ENCODE measurements at places on chromosomes 1 and 21.

GRCh38 chr1:21966247-21967000 is 10.4 kb upstream of the CELA3B start:
- DNase-seq, result no peak

DNA sequence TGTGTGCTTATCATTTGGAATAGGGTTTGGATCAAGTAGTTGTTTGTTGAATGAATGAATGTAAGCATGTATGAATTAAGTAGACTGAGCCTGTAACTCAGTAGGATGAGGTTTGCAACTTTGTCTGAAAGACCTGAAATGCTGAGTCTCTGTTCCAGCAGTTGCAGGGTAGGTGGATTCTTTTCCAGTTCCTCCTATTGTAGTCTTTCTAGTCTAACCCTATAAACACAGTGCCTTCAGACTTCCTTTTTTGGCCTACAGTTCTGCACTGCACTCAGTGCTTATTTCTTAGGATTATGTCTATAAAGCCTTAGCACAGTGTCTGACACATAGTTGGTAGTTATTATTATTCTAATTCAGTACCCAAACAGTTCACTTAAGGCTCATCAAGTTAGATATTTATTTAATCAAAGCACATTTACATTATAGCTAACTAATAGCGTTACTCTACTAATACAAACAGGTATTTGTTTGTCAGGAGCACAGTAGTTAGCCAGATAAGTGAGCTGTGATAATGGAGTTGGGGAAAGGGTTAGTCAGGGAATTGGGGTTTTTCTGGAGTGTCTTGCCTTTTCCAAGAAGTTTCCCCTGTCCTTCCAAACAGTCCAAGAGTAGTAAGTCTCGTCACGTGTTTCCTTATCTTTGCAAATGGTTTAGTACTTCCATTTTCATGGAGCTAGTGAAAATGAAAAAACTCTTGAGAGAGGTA is 45.0 kb downstream of the ABCD3 start:
- DNase-seq, result no peak

GRCh38 chr1:39872698-39873097 is 10.6 kb downstream of the TRIT1 start:
- DNase-seq, result no peak

DNA sequence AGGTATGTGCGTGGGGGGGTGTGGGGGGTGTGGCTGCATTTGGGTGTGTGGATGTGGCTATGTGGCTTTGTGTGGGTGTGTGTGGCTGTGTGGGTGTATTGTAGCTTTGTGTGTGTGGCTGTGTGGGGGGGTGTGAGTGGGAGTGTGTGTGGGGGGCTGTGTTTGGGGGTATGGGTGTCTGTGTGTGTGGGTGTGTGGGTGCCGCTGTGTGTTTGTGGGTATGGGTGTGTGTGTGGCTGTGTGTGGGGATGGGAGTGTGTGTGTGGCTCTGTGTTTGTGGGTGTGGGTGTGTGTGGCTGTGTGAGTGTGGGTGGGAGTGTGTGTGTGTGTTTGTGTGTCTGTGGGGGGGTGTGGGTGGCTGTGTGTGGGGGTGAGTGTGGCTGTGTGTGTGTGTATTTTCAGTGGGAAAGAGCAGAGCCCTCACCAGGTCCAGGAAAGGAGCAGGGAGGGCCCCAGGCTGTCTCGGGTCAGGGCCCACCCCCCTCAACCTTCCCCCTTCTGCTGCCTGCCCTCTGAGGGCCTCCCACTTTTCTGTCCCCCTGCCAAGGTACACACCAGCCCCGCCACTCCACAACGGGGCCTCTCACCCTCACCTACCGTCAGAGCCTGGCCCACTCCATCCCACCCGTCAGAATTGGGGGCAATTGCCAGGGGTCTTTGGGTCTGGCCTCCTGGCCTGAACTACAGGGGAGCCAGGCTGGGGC is 1.9 kb upstream of the COL8A2 start:
- DNase-seq, result no peak

DNA sequence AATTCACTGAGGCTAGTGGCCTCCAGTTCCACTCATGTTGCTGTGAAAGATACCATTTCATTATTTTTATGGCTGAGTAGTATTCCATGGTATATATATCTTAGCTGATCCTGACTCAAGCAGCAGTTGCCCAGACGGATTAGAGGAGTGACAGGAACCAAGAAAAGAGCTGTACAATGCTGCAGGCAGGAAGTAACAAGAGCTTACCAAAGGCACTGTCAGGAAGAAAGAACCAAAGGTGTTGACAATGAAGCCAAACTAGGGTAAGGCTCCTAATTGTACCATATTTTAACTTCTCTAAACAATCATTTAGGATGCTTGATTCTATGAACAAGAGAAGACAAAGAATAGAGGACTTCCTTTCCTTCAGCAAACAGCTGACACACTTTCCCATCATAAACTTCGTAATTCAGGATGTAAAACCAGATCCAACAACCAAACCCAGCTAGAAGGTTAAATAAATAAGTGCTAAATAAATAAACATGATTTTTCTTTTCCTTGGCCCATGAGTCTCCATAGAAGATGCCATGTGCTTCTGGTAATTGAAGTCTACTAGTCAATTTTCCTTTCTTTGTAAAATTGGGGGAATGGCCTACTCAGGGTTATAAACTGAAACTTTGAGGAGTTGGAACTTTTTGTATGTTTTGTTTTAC is 248.2 kb upstream of the SGIP1 start:
- no peak for DNase-seq

DNA sequence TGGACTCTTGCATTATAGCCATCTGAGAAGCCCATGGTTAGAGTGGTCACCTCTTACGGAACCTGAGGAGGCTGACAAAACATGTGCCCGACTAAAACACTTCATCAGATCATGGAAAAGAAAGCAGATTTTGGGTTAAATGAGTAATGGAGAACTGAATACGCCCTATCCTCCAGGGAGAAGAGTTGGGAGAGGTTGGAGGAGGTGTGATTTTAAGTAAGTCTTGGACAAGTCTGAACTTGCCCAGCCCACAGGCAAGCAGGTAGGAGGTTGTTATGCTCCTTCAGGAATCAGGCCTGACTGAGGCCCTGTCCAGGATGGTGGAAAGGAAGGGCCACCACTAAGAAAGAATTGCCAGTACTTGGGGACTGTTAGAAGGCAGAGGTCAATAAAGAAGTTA is 255.8 kb downstream of the TGFB2 start:
- DNase-seq, result no peak

DNA sequence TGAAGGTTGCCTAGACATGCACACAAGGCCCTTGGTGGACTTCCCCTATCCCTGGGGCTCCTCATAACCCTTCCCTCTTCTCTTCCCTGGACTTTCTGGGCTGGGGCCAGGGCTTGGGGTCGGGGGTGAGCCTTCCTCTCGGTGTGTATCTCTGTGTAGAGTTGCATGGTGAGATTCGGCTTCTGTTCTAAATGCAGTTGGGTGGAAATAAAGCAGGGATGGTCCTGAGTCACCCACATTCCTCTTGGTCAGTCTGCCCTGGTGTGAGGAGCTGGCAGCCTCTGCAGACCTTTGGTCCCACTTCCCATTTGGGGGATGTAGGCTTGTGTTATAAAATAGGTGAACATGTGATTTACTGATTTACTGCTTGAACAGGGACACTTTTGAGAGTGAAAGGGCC is 38.0 kb downstream of the ADARB1 start:
- DNase-seq, result no peak

DNA sequence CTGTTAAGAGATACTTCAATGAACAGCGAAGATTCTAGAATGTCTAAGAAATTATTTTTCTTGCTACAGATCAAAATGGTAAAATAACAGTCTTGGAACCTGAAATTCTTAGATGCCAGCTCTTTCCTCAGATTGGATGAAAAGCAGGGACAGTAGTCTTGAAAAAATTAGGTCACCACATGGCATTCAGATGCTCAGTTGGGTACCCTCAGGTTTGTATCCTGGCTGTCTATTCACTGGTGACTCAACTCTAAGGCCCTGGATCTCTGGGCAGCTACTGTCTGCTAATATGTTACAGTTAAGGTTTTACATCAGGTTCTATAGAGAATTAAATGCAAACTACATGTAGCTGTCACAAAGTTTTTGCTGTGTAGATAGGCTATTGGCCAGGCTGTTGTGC is 528.9 kb upstream of the ADAMTS5 start:
- no peak for DNase-seq

GRCh38 chr1:23114424-23115079 is 54.1 kb downstream of the LUZP1 start:
- no peak for DNase-seq

- no peak for DNase-seq
Observed at GRCh38 chr1:159040206-159040605, 30.5 kb downstream of the IFI16 start.

DNA sequence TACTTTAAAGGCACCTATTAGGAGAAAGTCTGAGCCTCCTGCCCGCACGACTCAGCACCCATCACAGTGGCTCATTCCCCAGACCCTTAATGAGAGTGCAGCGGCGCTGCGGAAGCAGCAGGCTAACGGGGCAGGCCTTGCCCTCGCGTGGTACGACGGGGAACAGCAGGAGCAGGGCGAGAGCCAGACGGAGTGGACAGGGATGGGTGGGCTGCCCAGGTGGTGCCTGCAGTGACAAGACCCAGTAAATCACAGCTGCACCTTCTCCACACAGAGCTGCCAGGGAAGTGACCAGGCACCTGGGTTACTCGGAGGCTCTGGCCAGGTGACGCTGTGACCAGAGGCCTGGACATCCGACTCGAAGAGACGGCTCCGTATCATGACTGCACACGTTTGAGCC is 131.9 kb downstream of the NPHP4 start:
- no peak for DNase-seq

- no peak for DNase-seq
Observed at GRCh38 chr1:239363930-239364329, 22.4 kb upstream of the CHRM3 start.

- DNase-seq, result no peak
Observed at GRCh38 chr1:166343276-166343675, 176.5 kb upstream of the FAM78B start.

GRCh38 chr1:180962178-180962577 is 49.5 kb downstream of the KIAA1614 start:
- no peak for DNase-seq

- DNase-seq, result no peak
Observed at GRCh38 chr1:218474128-218474527, 129.0 kb downstream of the TGFB2 start.

DNA sequence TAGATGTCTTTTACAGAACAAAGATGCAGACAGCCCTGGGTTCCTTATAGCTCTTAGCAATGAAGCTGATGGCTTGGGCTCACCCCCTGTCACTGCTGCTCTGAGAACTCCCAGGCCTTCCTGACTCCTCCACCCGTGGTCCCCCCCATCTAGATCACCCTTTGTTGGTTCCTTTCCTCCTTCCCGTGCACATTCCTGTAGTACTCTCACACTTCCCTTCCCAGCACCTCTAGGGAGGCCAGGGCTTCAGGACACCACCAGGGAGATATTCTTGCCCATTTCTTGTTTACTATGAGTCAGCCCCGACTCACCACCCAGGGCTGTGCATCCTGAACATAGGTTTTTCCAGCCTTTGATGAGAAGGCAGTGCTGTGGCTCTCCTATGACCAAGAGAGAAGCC is 14.4 kb upstream of the NOS1AP start:
- DNase-seq, result no peak

- DNase-seq, result no peak
Observed at GRCh38 chr1:208496467-208497371, 252.5 kb upstream of the PLXNA2 start.

DNA sequence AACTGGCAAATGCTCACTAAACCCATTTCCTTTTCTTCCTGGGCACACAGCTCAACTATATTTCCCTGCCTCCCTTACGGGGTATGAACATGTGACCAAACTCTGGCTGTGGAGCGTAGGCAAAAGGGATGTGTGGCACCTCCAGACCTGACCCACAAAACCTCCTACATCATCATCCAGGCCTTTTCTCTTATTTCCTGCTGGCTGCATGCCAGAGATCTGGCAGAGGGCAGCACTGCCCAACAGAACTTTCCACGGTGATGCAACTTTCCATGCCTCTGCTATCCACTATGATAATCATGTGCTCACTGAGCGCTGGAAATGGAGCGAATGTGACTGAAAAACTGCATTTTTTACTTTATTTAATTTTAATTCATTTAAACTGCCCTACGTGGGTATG is 99.6 kb upstream of the CACNA1E start:
- no peak for DNase-seq

- DNase-seq, result no peak
Observed at GRCh38 chr1:29551123-29551936, 315.0 kb downstream of the PTPRU start.

DNA sequence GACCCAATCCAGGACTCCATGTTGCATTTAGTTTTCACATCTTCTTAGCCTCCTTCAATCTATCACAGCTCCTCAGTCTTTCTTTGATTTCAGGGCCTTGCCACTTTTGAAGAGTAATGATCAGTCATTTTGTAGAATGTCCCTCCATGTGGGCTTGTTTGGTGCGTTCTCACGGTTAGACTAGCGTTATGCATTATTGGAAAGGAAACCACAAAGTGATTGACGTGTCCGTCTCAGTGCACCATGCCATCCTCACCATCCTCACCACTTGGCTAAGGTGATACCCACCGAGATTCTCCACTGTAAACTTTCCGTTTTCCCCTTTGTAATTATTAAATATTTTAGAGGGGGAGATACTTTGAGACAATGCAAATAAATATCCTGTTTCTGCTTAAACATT is 59.6 kb upstream of the OLIG2 start:
- no peak for DNase-seq

- no peak for DNase-seq
Observed at GRCh38 chr1:228866468-228866867, 131.2 kb downstream of the RHOU start.

GRCh38 chr1:115295904-115296696 is 41.9 kb downstream of the NGF start:
- DNase-seq, result no peak

- no peak for DNase-seq
Observed at GRCh38 chr1:36178471-36179219, 22.7 kb downstream of the MAP7D1 start.

GRCh38 chr21:25934771-25935224 is 200.0 kb downstream of the GABPA start:
- DNase-seq, result no peak

DNA sequence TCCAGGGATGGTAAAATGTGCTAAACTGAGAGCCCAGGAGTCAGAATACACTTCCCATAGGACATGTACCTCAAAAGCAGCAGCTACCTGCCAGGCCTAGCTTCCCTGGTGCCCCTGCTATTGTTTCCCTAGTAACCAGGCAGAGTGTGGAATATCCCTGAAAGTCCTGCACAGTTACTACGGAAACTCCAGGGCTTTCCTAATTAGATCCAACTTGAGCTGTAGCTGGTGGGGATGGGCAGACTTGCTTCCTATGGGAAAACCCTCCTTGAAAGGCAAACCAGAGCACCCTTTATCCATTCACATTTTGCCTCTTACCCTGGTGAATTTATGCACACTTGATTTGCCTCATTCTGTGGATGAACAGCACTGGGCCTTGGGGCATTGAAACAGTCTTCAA is 559.9 kb upstream of the PBX1 start:
- no peak for DNase-seq

DNA sequence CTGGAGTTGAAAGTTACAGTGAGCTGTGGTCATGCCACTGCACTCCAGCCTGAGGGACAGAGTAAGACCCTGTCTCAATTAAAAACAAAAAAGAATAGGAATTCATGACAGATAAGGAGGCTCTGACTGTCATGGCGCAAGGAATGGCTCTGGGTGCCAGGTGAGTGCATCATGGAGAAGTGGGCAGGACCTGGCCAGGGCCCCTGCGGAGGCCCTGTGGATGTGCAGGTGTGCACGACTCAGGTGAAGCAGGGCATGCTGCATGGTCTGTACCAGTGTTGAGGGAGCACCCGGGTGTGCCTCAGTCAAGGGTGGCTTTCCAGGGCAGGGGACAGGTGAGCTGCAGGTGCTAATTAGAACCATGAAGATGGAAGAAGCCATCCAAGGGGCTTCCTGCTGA is 14.0 kb downstream of the SLC1A7 start:
- no peak for DNase-seq

GRCh38 chr1:31754397-31754796 is 9.7 kb downstream of the ADGRB2 start:
- DNase-seq, result no peak

- DNase-seq, result no peak
Observed at GRCh38 chr1:78755986-78756385, 106.4 kb downstream of the IFI44 start.

Measured in NCI-H187 treated with DMSO at 0.1 percent for 48 hours (cell line).